Activated T-helper 2 cell treated with anti-CD3 and anti-CD28 coated beads, Interferon-gamma antibody, Interleukin-2, Interleukin-4, amounts not matched to agents 10 μg/mL and 5 μg/mL and 100 μg/mL, durations not matched to agents 14 hours and 24 hours and 36 hours (primary cell): ENCODE measurements at places on chromosomes 5 and 9. TPM values are rescaled to one million over a fixed set of nuclear protein-coding genes. Genes with fewer than 3 reads are reported as not detected.

Gene ANKRD18A
- total RNA-seq, result 2.7 and 3.9 TPM in 2 replicates

Gene TNFSF15
- 0.25 and 0.28 TPM in 2 replicates for total RNA-seq

Gene FBXO10
- 1.8 and 2.4 TPM in 2 replicates for total RNA-seq

Gene ARID3C
- total RNA-seq, result 0.14 and 0.21 TPM in 2 replicates

Gene SPINK6
- total RNA-seq, result not detected in 2 replicates

Gene QRFP
- total RNA-seq, result not detected in 2 replicates

Gene LCN2
- not detected in 2 replicates for total RNA-seq

Gene KIAA1958
- total RNA-seq, result 10.7 and 11.4 TPM in 2 replicates

Gene CRHBP
- 0.09 TPM in 1 of 2 replicates, not detected in the other for total RNA-seq

Gene SPAAR
- not detected in 2 replicates for total RNA-seq

Gene DCAF12
- 42.8 and 43.5 TPM in 2 replicates for total RNA-seq

Gene CMBL
- 0.23 and 0.25 TPM in 2 replicates for total RNA-seq

Gene ACTL7B
- total RNA-seq, result 0.11 TPM in 1 of 2 replicates, not detected in the other

Gene TTC23L
- not detected in 2 replicates for total RNA-seq

Gene TSSK1B
- total RNA-seq, result not detected in 2 replicates

Gene NR2F1
- not detected in 2 replicates for total RNA-seq

Gene TNPO1
- 112 and 121 TPM in 2 replicates for total RNA-seq

Gene DDX31
- 24.7 and 25.7 TPM in 2 replicates for total RNA-seq

Gene ELAVL2
- total RNA-seq, result not detected in 2 replicates

Gene MRPL41
- 43.2 and 49.4 TPM in 2 replicates for total RNA-seq

Gene CDX1
- total RNA-seq, result not detected in 2 replicates

Gene SH3GL2
- total RNA-seq, result not detected in 2 replicates

Gene MOB3B
- total RNA-seq, result 0.94 and 1.3 TPM in 2 replicates

Gene ANKRD20A1
- 1.1 and 1.2 TPM in 2 replicates for total RNA-seq

Gene TSLP
- 0.46 and 0.87 TPM in 2 replicates for total RNA-seq

Gene SURF2
- 16.9 and 22.1 TPM in 2 replicates for total RNA-seq

Gene BARX1
- total RNA-seq, result 0.52 and 0.83 TPM in 2 replicates

Gene TIMD4
- total RNA-seq, result 5.3 and 5.5 TPM in 2 replicates

Gene SHOC1
- total RNA-seq, result not detected in 2 replicates

Gene SPINK4
- total RNA-seq, result not detected in 2 replicates
